Activated naive CD4-positive, alpha-beta T cell treated with anti-CD3 and anti-CD28 coated beads, Interleukin-2, amount 10 ng/mL, durations not matched to agents 7 days and 5 days (primary cell): ENCODE measurements at places on chromosomes 4 and X.

DNA sequence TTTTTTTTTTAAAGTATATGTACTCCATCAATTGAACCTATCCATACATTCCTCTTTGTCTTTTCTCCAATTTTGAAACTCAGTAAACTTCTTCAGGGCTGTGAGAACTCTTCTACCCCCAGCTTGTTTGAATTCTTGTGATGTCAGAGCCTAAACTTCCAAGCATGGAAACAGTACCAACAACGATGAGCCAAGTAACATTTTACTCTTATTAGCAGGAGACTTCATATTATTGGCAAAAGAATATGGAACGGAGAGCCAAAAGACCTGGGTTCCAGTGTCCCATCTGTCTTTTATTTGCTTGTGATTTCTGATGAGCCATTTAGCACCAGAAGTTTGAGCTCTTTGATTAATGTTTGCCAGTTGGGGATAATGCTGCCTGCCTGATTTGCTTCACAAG, 5.3 kb downstream of the DIAPH2 start:
- no peak for DNase-seq

- DNase-seq: no peak
These were observed 182.9 kb upstream of the PBDC1 start for GRCh38 chrX:75989806-75990590.

DNA sequence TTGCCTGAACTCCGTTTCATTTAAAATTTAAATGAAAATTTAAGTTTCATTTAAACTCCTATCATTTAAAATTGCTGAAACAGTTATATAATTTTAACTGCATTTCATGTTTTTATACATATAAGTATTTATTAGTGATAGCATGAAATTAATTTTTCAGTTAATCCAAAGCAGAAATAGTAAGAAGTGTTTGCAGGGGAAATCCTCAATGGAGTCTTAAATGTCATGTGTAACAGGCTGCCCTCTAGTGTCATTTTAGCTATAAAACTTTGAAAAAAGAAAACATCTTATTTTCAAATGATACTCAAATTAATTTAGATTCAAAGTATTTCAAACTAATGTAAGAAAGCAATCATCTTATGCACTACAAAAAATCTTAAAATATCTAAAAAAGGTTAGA, 27.2 kb downstream of the TAPT1 start:
- DNase-seq: no peak

- no peak for DNase-seq
These were observed 31.4 kb upstream of the PJA1 start for GRCh38 chrX:69196666-69197065.

- no peak for DNase-seq
These were observed 115.0 kb downstream of the AGTR2 start for GRCh38 chrX:116285501-116285900.

GRCh38 chrX:83501530-83501929, 6.6 kb upstream of the POU3F4 start:
- no peak for DNase-seq
